ENCODE measurements at places on chromosomes 11 and 22.

GRCh38 chr11:133943950-133944698 is 12.6 kb downstream of the IGSF9B start:
- no peak for DNase-seq

- DNase-seq, result no peak
Measured at GRCh38 chr22:23224846-23225245, 44.5 kb downstream of the BCR start.

- no peak for DNase-seq
Measured at GRCh38 chr11:88375927-88376470, 38.5 kb upstream of the CTSC start.

- DNase-seq, result no peak
Measured at GRCh38 chr22:49660321-49660720, 167.4 kb downstream of the BRD1 start.

DNA sequence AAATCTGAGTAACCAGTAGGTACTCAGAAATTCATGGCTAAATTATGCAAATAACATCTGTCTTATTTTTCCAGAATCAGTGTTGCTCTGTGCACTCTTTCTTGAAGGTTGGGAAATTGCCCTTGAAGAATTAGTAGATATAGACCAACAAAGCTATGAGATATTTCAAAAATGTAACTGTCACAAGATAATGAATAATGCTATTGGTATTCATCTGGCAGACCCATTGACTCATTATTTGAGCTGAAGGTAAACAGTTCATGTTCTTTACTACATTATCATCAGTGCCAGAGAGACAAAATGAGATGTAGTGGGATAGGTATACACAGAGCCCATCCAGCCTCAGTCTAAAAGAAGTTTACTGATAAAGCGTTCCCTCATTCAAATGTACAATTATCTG is 274.7 kb downstream of the CASP12 start:
- no peak for DNase-seq

DNA sequence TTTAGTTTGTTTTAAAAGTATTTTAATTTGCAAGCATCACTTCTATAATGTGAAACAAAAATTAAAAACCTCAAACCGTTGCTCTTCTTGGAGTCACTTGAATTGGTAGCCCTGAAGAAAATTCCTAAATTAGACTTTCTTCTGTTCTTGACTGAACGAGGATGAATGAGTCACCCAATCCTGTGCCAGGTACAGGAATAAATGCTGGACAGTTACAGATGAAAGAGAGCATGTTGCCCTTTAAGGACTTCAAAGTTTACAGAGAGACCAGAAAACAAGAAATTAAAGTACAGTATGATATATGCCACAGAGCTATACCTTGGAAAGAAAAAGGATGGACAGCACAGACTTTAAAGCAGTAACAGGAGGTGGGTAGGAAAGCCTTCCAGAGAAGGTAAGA is 41.3 kb upstream of the CXCR5 start:
- no peak for DNase-seq

- no peak for DNase-seq
Measured at GRCh38 chr22:30453731-30454510, 17.9 kb downstream of the SEC14L3 start.

DNA sequence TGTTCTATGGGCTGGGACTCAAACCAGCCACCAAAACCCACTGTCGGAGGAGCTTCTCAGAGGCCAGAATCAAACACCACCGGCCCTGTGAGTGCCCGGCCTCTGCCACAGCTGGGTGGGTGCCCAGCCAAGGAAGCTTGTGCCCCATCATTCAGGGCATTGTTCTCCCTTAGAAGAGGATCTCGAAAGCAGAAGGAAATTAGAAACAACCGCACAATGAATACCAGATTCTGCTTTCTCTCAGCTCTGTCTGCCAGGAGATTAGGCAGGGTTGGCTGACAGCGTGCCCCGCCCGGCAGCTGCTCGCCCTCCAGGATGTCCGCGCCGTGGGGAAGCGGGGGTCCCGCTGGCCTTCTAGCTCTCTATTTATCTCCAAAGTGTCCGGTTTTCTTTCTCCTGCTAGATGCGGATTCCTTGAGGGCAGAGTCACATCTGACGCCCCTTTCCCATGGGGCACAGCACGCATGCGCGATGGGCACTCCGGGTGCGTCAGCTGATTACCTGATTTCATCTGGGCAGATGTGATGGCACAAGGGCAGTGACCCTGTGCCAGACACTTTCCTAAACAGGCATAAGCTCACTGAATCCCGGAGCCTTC is 25.5 kb downstream of the SCGB1A1 start:
- peak; percentile 15 for DNase-seq

- DNase-seq, result no peak
Measured at GRCh38 chr11:15918674-15919073, 437.7 kb downstream of the SOX6 start.

- DNase-seq, result no peak
Measured at GRCh38 chr22:23752750-23753149, 1.5 kb downstream of the VPREB3 start.

GRCh38 chr11:45810431-45811108 is 5.6 kb downstream of the SLC35C1 start:
- DNase-seq, result no peak

GRCh38 chr11:67608486-67608885 is 1.8 kb downstream of the NDUFV1 start:
- no peak for DNase-seq

GRCh38 chr22:48896766-48897644 is 930.7 kb downstream of the BRD1 start:
- DNase-seq, result no peak

GRCh38 chr11:109957000-109957399 is 136.2 kb upstream of the ZC3H12C start:
- no peak for DNase-seq

- DNase-seq, result no peak
Measured at GRCh38 chr22:20015187-20015625, 1.4 kb downstream of the ARVCF start.

- DNase-seq, result no peak
Measured at GRCh38 chr22:37331034-37331428, 48.7 kb downstream of the CYTH4 start.

- no peak for DNase-seq
Measured at GRCh38 chr11:69525516-69526452, 44.3 kb downstream of the LINC01488 start.

GRCh38 chr11:134853992-134854991 is 442.2 kb upstream of the B3GAT1 start:
- no peak for DNase-seq
